ENCODE measurements at places on chromosomes 11 and 22.

DNA sequence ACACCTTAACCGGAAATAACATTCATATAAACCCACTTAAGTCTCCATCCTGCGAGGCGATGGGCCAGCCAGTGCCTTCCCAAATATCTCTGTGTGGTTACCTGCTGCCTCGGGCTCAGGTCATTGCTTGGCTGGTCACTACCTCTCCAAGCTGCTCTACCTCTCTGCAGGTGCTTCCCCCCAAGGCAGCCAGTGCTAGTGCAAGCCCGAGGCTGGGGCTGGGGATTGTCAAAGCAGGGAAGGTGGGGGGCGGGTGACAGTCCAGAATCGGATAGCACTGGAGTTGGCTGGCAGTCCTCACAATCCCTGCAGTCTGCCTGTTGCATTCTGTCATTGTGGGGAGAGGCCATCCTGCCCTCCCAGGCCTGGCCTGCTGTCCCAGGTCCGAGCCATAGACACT lies 11.1 kb downstream of the MCHR1 start:
- DNase-seq = no peak

DNA sequence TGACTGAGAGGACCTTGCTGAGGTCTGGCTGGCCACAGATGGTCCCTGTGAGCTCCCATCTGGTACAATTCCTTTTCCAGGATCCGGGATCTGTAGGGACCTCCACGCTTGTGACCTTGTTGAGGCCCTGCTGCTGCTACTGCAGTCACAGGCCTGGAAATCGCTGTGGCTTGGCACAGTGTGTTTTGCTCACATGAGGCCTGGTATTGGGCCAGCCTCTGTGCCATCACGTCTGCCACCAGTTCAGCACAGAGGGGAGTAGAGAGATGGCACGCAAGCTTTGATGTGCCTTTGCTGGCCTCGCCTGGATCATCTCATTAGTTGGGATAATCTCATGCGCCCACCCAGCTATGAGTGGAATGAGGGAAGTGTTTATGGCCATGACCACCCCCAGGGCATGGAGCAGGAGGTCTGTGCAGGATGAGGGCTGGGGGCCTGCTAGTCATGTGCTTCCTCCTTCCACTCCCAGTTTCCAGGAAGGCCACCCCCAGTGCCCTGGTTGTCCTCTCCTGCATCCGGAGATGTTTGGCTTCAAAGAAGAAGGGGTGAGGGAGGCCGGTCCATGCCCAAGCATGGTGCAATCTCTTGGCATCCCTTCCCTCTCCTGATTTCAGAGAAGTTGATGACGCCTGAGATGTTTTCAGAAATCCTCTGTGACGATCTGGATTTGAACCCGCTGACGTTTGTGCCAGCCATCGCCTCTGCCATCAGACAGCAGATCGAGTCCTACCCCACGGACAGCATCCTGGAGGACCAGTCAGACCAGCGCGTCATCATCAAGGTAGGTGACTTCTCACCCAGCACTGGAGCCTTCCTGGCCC lies 22.4 kb downstream of the DERL3 start:
- DNase-seq = no peak

- no peak for DNase-seq
Observed at GRCh38 chr22:37893583-37893983, 12.5 kb upstream of the MICALL1 start.

DNA sequence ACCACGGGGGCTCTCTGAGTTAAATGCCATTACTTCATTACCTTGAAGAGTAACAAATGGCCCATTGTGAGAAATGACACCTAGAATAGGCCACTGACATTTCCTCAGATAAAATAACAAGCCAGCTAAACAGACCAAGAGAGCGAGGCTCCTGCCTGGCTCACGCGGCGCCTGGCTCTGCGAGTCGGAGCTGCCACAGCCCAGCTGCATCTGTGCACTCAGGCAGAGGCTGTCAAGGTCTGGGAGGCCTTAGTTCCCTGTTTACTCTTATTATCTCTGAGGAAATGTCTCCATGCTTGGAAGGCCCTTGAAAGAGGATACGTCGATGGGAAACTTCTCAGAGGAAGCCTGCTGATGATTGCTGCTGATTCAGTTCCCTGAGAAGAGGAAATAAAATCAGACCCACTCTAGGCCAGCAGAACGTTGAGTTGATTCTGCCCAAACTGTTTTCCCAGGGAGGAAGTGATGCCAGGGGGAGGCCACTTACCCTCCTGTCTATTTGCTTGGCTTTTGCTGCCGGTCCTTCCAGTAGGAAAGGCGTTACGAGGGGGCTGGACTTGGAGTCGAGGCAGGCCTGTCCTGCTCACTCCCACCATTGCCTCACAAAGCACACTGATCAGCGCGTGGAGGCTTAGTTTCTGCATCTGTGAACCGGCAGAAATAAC lies 208.8 kb downstream of the TBC1D22A start:
- DNase-seq = no peak

- no peak for DNase-seq
Observed at GRCh38 chr11:101706541-101706940, 122.7 kb upstream of the TRPC6 start.

- no peak for DNase-seq
Observed at GRCh38 chr11:85672105-85672902, 7.4 kb upstream of the CREBZF start.

GRCh38 chr22:49657275-49657973 lies 170.2 kb downstream of the BRD1 start:
- DNase-seq = peak; percentile 43

- DNase-seq = no peak
Observed at GRCh38 chr11:103806130-103806895, 230.1 kb upstream of the DDI1 start.

DNA sequence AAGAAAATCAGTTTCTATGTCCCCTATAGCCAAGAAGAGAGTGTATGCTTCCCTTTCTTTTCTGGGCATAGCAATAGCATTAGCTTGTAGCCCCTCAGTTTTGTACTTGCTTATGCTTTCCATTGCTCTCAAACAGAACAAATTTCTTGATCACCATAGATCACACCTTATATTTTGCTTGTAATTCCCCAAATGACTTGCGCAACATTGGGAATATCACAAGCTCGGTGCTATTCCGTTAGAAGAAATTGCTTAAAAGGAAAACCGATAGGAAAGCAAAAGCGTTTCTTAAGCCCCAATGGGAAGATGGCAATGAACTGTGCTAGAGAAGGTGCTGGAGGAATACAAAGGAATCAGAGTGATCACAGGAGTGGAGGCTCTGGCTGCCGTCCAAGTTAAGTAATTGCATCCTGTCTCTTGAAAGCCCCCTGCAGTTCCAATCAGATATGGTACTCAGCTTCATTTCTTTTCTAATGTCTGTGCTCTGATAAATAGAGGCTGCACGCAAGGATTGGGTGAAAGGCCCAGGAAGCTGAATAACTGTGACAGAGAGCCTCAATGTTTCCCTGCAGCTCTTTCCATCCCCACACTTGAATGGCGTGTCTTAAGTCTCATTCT lies 182.1 kb upstream of the KIRREL3 start:
- DNase-seq = no peak

GRCh38 chr11:118415739-118416068 lies 14.3 kb downstream of the ATP5MG start:
- no peak for DNase-seq

GRCh38 chr11:77127920-77128691 lies at the start of gene MYO7A:
TSS of gene MYO7A (plus strand) at chr11:77128246. CDS start at chr11:77130635, 2,389 bp downstream.
- DNase-seq = no peak

GRCh38 chr11:78344094-78344493 lies 73.5 kb downstream of the GAB2 start:
- DNase-seq = no peak

GRCh38 chr22:39989633-39990032 lies 5.1 kb upstream of the FAM83F start:
- DNase-seq = no peak

- no peak for DNase-seq
Observed at GRCh38 chr22:19169002-19169946, 9.3 kb downstream of the SLC25A1 start.

GRCh38 chr11:79165908-79166307 lies 274.9 kb downstream of the TENM4 start:
- no peak for DNase-seq

DNA sequence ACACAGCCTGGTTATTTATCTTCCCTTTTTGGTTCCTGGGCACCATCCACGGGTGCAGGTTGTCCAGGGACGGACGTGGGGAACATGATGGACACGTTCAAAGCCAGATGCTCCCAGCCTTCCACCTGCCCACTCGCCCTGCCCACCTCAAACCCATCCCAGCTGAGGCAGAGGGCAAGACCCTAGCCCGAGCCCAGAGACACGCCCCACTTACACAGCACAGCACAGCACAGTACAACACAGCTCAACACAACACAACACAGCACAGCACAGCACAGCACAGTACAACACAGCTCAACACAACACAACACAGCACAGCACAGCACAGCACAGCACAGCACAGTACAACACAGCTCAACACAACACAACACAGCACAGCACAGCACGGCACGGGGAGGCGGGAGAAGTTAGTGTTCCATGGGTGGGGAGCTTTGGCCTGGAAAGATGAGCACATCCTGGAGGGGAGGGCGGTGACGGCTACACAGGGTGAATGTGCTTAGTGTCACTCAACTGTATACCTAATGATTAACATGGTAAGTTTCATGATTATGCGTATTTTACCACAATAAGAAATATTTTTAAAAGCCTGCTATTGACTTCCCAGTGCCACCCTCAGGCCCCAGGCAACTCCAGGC lies 1507.5 kb downstream of the BRD1 start:
- no peak for DNase-seq

- DNase-seq = no peak
Observed at GRCh38 chr11:57641011-57641807, 8.5 kb downstream of the YPEL4 start.

DNA sequence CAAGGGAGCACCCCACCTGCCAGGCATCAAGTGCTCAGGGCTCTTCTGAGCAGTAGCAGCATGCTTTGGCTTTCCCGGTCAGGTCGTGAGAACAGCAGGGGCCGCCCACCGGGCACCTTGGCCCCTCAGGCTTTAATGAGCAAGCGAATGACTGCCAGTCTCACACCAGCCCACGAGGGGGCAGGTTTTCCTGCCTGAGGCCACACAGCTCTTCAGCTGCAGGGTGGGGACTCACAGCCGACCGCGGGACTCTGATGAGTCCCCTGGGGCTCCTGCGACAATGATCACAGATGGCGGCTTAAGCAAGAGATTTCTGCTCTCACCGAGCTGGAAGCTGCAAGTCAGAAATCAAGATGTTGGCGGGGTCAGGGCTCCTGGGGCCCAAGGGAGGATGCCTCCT lies 14.3 kb upstream of the FGF19 start:
- DNase-seq = no peak

DNA sequence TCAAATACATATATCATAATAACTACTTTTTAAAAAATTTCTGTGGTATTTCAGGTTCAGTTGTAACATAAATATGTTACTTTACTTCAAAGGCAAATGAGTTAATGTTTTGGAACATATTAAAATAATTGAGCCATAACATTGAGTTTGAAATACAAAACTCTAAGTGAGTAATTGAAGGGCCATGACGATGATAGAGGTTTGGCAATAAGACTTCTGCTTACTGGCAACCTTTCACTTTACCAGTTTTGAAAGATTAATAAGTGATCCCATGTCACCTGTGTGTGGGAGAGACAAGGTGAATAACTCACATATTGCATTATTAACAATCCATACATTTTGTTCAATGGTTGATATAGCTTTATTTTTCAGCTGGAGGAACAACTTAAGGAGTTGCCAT lies 144.4 kb downstream of the GRIA4 start:
- DNase-seq = no peak

DNA sequence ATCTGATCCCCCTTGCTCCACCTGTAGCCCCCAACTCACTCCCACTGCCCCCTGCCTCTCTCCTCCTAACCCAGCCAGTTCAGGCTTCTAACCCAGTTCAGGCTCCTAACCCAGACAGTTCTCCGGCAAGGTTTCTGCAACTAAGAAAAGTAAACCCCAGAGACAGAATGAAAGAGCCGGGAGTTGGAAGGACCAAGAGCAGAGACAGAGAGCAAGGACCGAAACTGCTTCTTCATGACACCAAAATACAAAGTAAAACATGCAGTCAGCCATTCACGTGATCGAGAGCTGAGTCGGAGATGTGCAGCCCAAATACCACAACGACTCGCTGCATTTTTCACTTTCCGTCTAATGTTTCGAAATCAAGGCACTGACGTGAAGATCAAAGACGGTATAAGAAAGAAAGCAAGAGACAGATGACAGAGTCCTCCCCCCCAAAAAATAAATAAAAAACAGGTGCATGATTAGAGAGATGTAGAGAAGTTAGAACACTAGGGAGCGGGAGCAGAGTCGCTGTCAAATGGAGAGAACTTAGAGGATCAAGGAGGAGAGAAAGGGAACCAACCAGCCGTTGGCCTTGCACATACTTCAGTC lies 884 bp downstream of the IL10RA start:
- no peak for DNase-seq

DNA sequence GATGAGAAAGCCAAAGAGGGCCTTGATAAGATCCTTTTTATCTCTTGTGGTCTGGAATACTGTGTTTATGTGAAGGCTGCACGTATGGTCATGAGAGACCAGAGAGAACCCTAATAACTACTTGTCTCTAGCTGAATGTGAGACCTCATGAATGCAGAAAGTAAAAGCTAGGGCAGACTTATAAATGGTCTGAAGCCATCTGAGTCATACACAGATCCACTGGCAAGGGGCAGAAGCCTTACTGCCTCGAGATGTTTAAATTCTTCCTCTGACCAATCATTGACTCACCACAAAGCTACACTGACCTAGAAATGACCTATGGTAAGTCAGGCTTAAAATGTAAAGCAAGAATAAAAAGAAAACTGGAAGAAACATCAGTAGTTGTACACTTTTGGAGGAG lies 22.7 kb upstream of the OR4B1 start:
- DNase-seq = no peak

Data from esophagus squamous epithelium (tissue), 5 donors.